ENCODE measurements at places on chromosomes 4 and X. TPM values are rescaled to one million over a fixed set of nuclear protein-coding genes. Genes with fewer than 3 reads are reported as not detected.

DNA sequence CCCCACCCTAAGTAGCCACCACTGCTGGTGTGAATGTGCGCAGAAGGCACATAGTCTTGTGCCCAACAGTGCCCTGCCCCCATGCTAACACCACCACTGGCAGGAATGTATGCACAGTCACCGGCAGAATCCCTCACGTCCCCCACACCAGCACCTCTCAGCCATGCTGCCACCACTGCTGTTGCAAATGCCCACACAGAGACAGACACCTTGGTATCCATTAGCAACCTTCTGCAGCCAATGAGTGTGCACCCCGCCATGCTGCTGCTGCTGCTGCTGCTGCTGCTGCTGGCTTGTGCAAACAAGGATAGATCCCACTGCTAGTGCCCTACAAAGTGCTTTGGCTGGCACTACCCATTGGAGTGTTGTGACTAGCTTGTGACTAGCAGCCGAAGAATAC, 52.4 kb upstream of the MMAA start:
- H3K36me3 ChIP-seq, result no peaks in the 10 kb centered on the region
- no peaks in the 10 kb centered on the region for H3K27me3 ChIP-seq
- H3K27ac ChIP-seq, result no peak overlapping the region
- H3K4me1 ChIP-seq, result no peaks in the 10 kb centered on the region
- DNase-seq, result no peak

DNA sequence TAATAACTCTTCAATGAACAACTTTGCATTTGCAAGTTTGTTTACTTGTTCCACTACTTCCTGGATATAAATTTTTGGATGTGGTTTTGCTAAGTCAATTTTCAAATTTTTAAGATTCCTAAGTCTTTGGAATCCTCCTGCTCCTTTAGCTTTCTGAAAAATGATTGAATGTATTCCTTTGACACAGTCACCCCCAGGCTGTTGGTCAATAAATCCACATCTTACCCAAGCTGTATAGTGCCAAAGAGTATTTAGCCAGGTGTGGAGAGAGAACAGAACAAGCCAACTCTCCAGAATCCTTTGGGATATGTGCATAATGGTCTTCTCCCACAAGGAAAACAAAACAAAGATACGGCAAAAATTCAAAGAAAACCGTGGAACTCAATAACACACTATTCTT, 56.9 kb upstream of the INTU start:
- H3K36me3 ChIP-seq, result no peaks in the 10 kb centered on the region
- no peak overlapping the region for H3K27ac ChIP-seq
- H3K27me3 ChIP-seq, result no peaks in the 10 kb centered on the region
- H3K4me3 ChIP-seq, result no peak overlapping the region
- no peaks in the 10 kb centered on the region for H3K4me1 ChIP-seq

DNA sequence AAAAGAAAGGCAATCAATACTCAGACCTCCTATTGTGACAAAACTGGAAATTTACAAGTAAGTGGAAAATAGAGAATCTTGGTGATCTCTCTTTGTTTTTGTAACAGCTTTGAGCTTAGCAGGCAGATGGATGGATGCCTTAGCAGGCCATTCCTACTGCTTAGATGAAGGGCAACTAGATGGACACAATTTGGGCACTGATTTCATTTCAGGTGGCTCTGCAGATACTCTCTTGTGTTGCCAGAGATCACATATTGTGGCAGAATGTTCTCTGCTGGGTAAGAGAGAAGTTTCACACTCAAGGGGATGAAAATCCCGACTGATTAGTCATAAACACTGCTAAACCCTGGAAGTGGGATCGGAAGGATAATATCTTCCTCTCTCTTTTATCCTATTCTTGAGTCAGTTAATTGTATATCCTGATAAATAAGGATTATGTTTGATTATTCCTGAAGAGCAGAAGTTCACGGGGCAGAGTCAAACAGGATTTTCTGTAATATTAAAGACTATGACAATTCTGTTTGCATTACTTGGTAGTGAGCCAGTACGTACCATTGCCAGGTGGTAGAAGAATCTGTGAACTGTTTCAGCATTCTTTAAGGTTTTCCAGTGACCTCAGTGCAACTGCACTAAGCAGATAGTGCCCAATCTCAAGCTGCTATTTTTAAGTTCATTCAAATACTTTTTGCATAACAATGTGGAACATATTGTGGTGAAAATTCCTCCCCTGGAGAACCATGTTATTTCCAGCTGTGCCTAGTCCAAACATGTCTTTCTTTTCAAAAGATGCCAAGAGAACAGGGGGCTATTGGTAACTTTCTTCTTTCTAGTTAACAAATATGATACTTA, 974.3 kb downstream of the FSTL5 start:
- no peaks in the 10 kb centered on the region for H3K36me3 ChIP-seq
- no peaks in the 10 kb centered on the region for H3K4me1 ChIP-seq
- no peak overlapping the region for H3K27ac ChIP-seq
- no peak for DNase-seq
- no peaks in the 10 kb centered on the region for H3K27me3 ChIP-seq

DNA sequence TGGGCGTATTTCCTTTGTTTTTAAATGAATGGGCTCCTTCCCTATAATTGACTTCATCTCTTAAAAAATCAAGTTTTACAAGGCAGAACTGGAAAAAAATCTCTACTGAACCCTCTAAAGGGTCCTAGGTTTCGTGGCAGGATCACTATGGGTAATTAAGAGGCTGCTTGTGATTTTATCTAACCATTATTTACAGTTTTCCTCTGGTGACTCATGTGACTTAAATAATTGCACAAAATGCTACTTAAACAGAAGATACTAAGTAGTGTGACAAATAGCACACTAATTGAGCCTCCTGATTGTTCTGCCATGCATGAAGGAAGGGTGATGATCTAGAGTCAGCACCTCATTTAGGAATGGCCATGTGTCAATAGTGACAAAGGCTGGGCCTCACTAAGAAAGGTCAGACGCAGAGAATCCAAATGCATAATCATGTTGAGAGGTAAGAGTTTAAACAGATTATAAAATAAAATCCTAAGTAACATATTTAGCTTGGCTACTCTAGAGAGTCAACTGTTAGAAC, 35.5 kb downstream of the OFD1 start:
- DNase-seq, result no peak
- H3K4me3 ChIP-seq, result no peak overlapping the region
- H3K36me3 ChIP-seq, result peaks cover 76% of the 10 kb centered on the region
- no peak overlapping the region for H3K27ac ChIP-seq
- no peaks in the 10 kb centered on the region for H3K4me1 ChIP-seq

DNA sequence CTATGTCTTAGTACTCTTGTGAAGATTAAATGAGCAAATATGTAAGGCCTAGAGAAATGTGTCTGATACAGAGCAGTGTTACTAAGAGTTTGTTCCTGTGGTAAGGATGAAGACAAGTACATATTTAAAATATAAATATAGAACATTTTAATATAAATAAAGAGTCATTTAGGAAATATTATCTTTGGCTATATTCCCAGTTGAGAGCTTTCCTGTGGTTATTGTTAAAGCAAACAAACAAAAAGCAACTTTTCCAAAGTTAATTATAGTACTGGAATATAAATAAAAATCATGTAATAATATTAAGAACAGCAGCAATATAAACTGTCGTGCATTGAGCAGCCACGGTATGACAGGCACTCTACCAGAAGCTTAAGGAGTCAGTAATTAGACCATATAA, 472.5 kb downstream of the INPP4B start:
- no peaks in the 10 kb centered on the region for H3K36me3 ChIP-seq
- no peak for DNase-seq
- H3K27me3 ChIP-seq, result no peaks in the 10 kb centered on the region
- no peak overlapping the region for H3K27ac ChIP-seq
- peaks cover 35% of the 10 kb centered on the region for H3K4me1 ChIP-seq

GRCh38 chr4:120685756-120686278, 236.7 kb downstream of the PRDM5 start:
- H3K36me3 ChIP-seq, result no peaks in the 10 kb centered on the region
- DNase-seq, result peak; percentile 76
- no peak overlapping the region for H3K27ac ChIP-seq
- H3K27me3 ChIP-seq, result no peaks in the 10 kb centered on the region

GRCh38 chr4:107682306-107682705, 37.7 kb downstream of the PAPSS1 start:
- DNase-seq, result no peak
- H3K27ac ChIP-seq, result no peak overlapping the region
- no peaks in the 10 kb centered on the region for H3K4me1 ChIP-seq
- H3K36me3 ChIP-seq, result no peaks in the 10 kb centered on the region
- H3K27me3 ChIP-seq, result no peaks in the 10 kb centered on the region

TCEAL2 gene
- 2.4 TPM for total RNA-seq

JAKMIP1 gene
- total RNA-seq, result 0.14 TPM

CLOCK gene
- 10.2 TPM for total RNA-seq

XAGE2 gene
- not detected for total RNA-seq
